Panc1 (cell line): ENCODE measurements at places on chromosomes 7 and 10. TPM values are rescaled to one million over a fixed set of nuclear protein-coding genes. Genes with fewer than 3 reads are reported as not detected.

CTAGE15 gene
- total RNA-seq, result 0.46 TPM

SYT15 gene
- total RNA-seq, result 0.28 TPM

MNX1 gene
- 3.6 TPM for total RNA-seq

SHOC2 gene
- total RNA-seq, result 56.6 TPM

CALHM1 gene
- total RNA-seq, result not detected

DNA sequence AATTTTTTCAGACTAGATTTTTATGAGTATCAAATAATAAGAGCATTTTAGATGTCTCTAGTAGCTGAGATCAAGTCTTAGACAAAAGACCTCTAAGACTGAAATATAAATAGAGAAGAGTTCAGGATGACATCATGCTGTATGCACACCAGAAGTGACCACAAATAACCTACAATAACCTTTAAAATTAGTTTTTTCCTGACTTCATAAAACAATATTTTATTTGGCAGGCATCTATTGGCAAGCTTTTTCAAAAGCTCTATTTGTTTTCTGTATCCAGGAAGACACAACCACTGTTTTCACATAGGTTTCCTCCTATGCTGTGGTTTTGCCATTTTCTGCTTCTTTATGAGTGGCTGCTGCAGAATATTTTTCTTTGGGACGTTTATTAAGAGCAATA lies 359.1 kb downstream of the CRPPA start:
- no peaks in the 10 kb centered on the region for H3K36me3 ChIP-seq
- no peak overlapping the region for H3K4me3 ChIP-seq
- H3K4me1 ChIP-seq, result no peaks in the 10 kb centered on the region
- no peak overlapping the region for H3K27ac ChIP-seq

DNA sequence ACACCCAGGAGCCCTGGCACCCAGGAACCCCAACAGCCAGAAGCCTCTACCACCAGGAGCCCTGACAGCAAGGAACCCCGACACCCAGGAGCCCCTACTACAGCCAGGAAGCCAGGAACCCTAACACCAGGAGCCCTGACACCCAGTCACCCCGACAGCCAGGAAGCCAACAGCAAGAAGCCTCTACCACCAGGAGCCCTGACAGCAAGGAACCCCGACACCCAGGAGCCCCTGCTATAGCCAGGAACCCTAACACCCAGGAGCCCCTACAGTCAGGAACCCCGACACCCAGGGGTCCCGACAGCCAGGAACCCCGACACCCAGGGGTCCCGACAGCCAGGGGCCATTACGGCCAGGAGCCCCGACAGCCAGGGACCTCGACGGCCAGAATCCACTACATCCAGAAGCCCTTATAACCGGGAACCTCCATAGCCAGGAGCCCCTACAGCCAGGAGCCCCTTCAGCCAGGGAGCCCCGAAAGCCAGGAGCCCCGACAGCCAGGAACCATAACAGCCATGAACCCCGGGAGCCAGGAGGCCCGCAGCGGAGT lies 440 bp upstream of the GLRX3 start:
- H3K36me3 ChIP-seq, result peaks cover 4% of the 10 kb centered on the region; the same call in 1 of the 2 replicates
- peak overlapping the region; percentile 97 for H3K4me3 ChIP-seq
- peak overlapping the region; percentile 77 for H3K27ac ChIP-seq
- DNase-seq, result no peak

DNA sequence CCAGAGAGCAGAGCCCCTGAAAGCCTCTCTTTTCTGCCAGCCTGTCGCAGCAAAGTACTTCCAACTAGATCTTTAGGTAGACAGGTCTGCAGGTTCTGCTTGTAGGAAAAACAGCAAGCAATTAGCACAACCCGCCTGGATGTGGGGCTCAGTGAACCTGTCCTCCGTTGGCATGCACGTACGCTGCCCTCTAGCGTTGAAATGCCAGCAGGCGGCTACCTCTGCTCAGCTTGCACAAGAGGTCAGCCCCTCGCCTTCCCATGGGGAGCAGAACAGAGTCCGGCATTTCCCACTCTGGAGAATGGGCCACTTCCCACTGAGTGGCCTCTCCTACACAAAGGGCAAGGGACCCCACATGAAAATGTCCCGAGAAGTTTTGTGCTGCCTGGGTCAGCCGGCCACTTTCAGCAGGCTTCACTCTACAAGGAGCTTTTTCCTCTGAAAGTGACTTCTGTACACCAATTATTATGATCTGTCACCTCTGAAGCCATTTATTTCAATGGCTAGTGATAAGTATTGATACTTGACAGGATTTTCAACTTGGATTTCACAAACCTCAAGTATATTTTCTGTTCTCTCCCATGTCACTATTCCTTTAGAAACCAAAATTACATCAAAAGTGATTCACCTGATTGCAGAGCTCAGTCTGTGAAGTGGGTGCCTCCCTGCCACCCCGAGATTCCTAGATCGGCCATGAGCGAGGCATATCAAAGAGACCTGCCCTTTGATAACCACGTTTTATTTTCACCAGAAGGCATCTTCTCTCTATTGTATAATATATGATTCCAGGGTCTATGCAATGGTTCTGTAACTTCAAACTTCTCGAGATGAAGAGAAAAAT lies 56.7 kb downstream of the JCAD start:
- H3K36me3 ChIP-seq, result no peaks in the 10 kb centered on the region
- H3K4me1 ChIP-seq, result peaks cover 9% of the 10 kb centered on the region; the same call in 1 of the 2 replicates
- DNase-seq, result peak; percentile 58
- no peaks in the 10 kb centered on the region for H3K27me3 ChIP-seq
- H3K27ac ChIP-seq, result no peak overlapping the region

GRCh38 chr7:101865031-101865430 lies 47.6 kb downstream of the CUX1 start:
- no peaks in the 10 kb centered on the region for H3K36me3 ChIP-seq
- no peak for DNase-seq

ZNF239 gene
- total RNA-seq, result 18.5 TPM

THSD7A gene
- 38.6 TPM for total RNA-seq

DNA sequence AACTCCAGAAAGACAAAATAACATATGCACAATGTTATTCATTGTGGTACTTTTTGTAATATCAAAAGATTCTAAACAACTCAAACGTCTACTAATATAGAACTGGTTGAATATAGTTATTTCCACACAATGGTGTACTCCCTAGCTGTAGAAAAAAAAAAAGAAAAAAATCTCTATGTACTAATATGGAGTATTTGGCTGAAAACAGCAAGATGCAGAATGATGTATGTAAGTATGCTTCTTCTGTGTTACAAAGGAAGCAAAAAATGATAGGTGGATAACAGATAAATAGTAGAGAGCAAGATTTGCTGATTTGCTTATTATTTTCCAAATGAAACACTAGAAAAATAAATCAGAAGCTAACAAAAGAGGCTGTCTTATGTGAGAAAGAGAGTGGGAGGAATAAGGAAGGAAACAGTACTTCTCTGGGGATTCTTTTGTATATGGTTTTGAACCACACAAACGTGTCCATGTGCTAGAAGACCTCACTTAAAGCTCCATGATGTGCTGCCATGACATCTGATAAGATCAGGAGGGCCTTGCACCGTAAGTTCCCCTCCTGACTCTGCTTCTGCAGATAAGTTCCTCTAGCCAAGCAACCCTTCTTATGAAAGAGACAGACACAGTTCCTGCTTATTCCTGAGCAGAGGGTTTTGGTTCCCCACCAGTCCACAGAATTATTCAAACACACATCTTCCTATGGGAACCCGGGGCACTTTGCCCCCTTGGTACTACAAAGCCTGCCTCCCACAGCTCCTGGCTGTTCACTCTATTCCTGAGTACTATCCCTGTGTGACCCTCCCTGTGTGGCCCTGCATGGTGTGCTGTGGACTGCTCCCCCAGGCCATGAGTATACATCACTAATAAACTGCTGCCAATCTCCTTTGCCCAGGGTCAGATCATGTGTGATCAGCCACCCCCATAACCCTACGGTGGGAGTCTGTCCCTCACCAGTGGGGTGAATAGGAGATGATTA lies 159.1 kb downstream of the CCDC71L start:
- no peaks in the 10 kb centered on the region for H3K36me3 ChIP-seq
- no peaks in the 10 kb centered on the region for H3K4me1 ChIP-seq
- no peak overlapping the region for H3K27ac ChIP-seq

TMEM26 gene
- 14.3 TPM for total RNA-seq

- peaks cover 3% of the 10 kb centered on the region; the same call in 1 of the 2 replicates for H3K4me1 ChIP-seq
- no peaks in the 10 kb centered on the region for H3K27me3 ChIP-seq
- DNase-seq, result no peak
Measured at GRCh38 chr10:35129185-35129674, 2.6 kb downstream of the CREM start.

ZDHHC6 gene
- total RNA-seq, result 40.3 TPM

CALHM3 gene
- total RNA-seq, result not detected

TACR2 gene
- 0.21 TPM for total RNA-seq

HKDC1 gene
- total RNA-seq, result 1.1 TPM

DNA sequence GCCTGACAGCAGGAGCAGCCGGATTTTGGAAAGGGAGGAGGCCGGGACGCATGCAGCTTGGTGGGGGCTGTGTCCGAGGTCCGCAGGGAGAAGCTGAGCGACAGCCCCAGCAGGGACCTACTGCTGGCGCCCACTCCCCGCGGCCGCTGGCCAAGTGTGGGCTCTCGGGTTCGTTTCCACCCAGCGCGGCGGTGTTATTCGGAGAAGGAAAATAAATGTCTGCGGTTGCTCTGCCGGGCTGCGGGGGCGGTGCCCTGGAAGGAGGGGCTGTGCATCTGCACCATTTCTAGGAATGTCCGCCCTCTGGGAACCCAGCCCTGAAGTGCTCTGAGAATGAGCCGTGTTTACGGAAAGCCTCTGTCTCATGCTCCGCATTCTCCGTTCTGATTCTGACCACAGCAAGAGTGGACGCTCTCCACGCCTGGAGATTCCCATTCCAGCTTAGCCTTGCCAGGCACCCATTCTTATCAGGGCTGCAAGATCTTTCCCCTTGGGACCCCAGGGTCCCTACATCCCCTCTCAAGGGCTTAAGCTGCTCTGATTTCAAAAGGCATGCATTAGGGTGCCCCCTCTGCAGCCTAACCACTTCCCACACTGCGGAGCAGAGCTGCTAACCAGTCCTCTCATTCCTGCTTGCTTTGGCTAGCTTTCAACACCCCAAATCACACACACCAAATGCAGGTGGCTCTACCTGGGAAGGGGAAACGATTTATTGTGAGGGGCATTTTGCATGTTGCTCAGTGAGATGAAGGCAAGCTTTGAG lies 256.6 kb upstream of the GLI3 start:
- no peaks in the 10 kb centered on the region for H3K27me3 ChIP-seq
- no peaks in the 10 kb centered on the region for H3K4me1 ChIP-seq
- H3K4me3 ChIP-seq, result no peak overlapping the region; the same call in 1 of the 2 replicates
- no peaks in the 10 kb centered on the region for H3K36me3 ChIP-seq
- H3K27ac ChIP-seq, result no peak overlapping the region

NKX1-2 gene
- 0.15 TPM for total RNA-seq
